Stimulated activated CD4-positive, alpha-beta T cell treated with anti-CD3 and anti-CD28 coated beads, Interleukin-4, amount 100 ng/mL, for 4 hours (primary cell): ENCODE measurements at places on chromosomes 13 and 19.
A peak's percentile ranks its signal among the peaks of the same experiment; 100 is the strongest.

- no peak for DNase-seq
These were observed 117.4 kb upstream of the STARD13 start for GRCh38 chr13:33402975-33403374.

GRCh38 chr13:26957182-26957581 lies 196.6 kb upstream of the GPR12 start:
- DNase-seq: no peak

GRCh38 chr19:14115756-14116155 lies 1.8 kb downstream of the PRKACA start:
- DNase-seq: no peak

- DNase-seq: no peak
These were observed 129.4 kb downstream of the PCDH9 start for GRCh38 chr13:67100730-67101129.

GRCh38 chr19:35528218-35529038 lies at the start of gene SBSN:
Gene SBSN, minus strand, starts transcription at chr19:35528311. Its CDS starts 30 bp downstream, at chr19:35528281.
- DNase-seq: no peak

DNA sequence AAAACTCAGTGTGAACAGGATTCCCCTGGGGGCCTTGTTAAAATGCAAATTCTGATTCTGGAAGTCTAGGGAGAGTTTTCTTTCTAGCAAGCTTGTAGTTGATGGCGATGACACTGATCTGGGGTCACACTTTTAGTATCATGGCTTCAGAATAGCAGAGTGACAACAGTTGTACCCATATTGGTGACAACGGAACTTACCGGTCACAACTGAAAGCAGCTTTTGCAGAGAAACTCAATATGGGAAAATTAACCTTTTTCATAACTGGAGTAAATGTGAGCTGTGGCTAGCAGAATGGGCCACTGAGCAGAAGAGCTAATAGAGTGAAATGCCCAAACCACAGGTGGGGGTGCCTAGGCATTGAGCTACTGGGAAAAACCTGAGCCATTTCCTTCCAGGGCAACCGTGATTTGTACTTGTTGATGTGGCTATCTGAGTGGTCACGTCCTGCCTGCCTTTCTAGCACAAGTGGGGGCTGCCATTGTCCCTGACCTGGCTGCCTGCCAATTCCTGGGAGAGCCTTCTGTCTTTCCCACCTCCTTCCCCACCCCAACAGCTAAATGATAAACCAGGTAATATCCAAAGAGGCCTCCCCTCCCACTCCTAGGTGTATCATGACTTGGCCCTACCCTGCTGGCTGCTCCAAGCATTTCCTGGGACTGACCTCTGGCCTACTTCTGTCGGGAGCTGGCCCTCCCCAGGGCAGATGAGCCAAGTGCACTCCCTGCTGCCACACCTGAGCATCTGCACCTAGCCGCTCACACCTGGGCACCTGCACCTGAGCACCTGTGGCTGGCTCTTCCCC lies 1.7 kb upstream of the SLC10A2 start:
- no peak for DNase-seq

DNA sequence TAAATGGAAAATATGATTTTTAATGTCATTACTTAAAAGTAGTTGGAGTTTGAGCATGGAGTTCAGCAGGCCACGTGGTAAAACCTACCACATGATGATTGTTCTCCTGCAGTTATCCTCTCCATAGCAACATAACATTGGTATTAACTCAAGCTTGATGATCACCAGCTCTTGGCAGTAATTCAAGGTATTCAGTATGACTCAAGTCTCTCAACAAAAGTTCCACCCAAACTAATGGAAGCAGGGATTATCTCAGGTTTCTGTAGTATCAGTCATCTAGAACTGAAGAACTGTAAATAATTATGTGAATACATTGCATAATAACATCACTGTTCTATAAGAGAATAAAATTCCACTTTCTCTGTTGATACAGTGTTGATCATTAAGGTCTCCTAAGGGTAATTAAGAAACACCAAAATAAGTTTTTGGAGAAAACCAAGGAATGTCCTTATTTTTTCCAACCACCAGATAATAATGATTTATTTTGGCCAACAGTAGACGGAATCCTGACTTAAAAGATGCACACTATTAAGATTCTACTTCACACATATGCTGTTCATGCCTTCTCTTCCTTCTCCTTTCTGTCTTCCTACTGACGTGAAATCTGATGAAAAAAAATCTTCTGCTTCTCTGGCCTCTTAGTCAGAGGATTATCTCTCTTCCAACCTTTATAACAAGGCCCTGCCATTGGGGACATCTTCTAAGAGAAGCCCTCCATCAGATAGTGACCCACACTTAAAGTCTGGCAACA lies 1092.3 kb downstream of the EFNB2 start:
- no peak for DNase-seq

DNA sequence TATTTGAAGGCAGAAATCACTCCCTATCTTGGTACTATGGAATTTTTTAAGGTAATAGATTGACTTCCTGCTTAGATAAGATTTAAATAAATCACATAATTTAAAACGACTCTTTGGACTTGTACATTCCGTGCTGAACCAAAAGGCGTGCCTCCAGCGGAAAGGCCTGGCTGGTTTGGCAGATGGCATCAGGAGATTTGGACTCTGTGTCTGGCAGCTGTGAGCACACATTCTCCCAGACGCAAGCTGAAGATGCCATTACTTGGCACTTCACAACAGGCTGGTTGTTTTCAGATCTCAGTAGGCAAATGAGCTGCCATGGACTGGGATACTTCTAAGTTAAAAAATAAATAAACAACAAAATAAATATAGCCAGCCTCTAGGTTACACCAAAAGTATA lies 104.5 kb upstream of the SLC15A1 start:
- DNase-seq: no peak

GRCh38 chr19:11227195-11227886 lies 12.1 kb upstream of the ANGPTL8 start:
- no peak for DNase-seq

- DNase-seq: no peak
These were observed 347.6 kb downstream of the OXGR1 start for GRCh38 chr13:96646515-96647211.

- DNase-seq: no peak
These were observed 95.7 kb downstream of the SLC10A2 start for GRCh38 chr13:102970542-102970941.

DNA sequence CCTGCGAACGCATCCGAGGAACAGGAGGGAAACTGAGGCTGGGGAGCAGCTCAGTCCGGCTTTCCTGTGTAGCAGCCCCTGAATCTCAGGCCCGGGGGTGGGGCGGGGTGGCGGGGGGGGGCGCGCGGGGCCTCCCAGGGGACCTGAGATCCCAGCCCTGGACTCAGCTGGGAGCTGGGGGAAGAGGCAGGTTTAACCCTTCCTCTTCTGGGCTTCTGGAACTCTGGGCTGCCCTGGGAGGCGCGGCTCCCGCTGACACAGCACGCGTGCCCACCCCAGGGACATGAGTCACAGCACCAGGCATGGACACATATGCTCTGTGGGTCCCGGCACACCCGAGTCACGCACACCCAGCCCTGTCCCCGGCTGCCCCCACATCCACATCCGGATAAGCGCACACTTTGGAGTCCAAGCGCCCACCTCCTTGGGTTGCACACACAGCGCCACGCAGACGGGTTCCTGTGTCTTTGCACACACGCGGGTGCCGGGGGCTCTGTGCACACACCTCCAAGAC lies 3.5 kb upstream of the CIRBP start:
- peak; percentile 50 for DNase-seq

DNA sequence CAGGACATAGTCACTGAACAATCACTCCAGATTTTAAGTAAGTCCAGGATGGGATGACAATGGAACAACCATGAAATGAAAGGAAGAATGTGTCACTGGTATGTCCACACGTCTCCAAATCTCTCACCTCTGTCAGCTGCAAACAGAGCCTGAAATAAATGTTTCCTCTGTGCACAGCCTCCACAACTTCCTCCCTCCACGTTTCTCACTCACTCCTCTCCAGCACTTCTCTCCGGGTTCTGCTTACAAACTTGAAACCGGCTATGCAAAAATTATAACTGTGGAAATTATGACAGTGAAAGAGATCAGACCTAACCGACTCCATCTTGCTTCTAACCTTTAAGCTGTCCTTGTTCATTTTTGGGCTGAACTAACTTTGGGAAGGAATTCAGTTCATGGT lies 35.0 kb upstream of the ALOX5AP start:
- no peak for DNase-seq

DNA sequence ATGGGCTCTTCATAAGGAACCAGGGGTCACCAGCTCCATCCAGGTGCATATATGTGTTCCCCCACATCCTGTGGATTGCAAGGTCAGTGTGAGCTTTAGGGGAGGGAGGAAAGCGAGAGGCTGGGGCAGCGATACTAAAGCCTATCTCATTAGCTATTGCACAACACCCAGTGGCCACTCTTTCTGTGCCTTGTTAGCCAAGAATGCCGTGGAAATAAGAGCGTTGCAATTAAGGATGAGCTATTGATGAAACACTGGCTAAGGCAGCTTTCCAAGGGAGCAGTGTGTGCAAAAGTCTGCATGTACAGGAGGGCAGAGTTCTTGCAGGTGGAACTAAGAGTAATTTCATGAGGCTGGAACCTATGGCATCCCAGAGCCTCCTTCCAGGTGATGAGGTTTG lies 17.6 kb downstream of the TNFSF11 start:
- no peak for DNase-seq

DNA sequence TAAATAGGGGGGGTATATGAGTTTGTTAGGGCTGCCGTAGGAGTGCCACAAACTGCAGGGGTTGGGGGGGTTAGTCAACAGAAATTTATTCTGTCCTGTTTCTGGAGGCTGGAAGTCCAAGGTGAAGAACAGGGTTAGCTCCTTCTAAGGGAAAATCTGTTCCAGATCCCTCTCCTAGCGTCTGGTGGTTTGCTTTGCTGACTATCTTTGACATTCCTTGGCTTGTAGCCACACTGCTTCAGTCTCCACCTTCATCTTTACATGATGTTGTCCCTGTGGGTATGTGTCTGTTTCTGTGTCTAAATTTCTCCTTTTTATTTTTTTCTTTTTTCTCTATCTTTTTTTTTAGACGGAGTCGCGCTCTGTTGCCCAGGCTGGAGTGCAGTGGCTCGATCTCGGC lies 8.1 kb upstream of the ICAM1 start:
- DNase-seq: no peak

GRCh38 chr13:110989331-110989730 lies 74.5 kb upstream of the ANKRD10 start:
- no peak for DNase-seq

GRCh38 chr13:43089912-43090498 lies 66.6 kb downstream of the DNAJC15 start:
- DNase-seq: no peak

DNA sequence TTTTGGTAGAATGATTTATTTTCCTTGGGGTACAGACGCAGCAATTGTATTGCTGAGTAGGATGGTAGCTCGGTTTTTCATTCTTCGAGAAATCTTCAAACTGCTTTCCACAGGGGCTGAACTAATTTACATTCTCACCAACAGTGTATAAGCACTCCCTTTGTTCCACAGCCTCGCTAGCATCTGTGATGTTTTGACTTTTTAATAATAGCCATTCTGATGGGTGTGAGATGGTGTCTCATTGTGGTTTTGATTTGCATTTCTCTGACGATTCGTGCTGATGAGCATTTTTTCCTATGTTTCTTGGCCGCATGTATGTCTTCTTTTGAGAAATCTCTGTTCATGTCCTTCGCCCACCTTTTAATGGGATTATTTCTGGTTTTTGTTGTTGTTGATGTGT lies 54.8 kb upstream of the UQCRFS1 start:
- no peak for DNase-seq

DNA sequence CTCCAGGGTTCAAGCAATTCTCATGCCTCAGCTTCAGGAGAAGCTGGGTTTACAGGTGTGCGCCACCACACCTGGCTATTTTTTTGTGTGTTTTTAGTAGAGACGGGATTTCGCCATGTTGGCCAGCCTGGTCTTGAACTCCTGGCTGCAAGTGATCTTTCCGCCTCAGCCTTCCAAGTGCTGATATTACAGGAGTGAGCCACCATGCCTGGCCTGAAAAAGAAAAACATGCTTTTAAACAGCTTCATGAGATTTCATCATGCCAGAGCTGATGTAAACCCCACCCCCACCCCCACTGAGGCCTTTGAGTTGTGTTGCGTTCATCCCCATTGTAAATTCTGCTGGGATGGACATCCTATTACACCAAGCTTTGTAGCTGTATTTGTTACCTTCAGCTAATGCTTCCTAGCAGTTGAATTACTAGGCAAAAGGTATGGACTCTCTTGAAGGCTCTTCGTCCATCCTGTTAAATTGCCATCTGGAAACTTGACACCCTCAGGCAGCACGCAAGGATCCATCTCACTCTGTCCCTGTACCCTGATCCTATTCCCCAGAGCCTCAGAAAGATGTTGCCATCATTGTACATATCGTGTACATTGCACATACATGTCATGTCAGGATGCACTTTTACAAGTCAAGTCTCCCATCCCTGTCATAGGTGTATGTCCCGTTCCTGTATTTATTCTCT lies 47.3 kb downstream of the NFIX start:
- DNase-seq: no peak

DNA sequence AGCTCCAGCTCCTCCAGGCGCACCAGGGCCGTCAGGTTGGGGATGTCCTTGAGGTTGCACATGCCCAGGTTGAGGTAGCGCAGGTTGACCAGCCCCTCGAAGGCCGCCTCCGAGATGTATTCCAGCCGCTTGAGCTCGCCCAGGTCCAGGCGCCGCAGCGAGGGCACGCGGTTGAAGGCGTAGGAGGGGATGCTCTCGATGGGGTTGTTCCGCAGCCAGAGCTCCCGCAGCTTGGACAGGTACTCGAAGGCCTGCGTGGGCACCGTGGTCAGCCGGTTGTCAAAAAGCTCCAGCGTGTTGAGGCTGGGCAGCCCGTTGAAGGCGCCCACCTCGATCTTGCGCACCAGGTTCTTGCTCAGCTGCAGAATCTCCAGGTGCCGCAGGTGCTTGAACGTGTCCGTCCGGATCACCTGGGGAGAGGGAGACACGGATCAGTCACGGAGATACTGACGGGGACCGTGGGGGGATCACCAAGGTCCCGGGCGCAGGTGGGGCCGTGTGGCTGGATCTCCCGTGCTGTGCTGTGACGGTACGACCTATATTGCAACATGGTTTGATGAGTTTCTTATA lies 5.4 kb upstream of the ASPDH start:
- no peak for DNase-seq

DNA sequence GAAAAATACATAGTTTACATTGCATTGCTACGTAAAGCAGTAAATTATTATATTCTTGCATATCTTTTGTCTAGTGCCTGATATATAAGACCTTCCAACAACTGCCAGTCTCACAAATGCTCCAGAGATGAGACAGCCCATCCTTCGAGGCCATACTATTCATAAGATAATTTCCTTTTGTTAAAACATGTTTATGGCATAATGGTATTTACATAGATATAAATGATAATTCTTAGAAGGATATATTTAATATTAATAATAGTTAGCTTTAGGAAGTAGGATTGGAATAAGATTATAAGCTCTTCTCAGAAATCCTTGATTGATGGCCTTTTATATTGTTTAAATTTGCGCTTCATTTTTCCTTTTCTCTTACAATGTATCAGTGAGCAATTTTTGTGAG lies 1410.1 kb upstream of the MIR17HG start:
- DNase-seq: no peak

GRCh38 chr19:56504581-56504980 lies 3.1 kb upstream of the ZNF471 start:
- no peak for DNase-seq
